Foreskin keratinocyte (primary cell): ENCODE measurements at places on chromosomes 3 and 15. TPM values are rescaled to one million over a fixed set of nuclear protein-coding genes. Genes with fewer than 3 reads are reported as not detected.

Gene CSPG5
- polyA plus RNA-seq: 0.07 and 0.10 TPM in 2 replicates

Gene PLSCR5
- polyA plus RNA-seq: not detected in 2 replicates

Gene P2RY1
- 0.35 TPM in 2 replicates for polyA plus RNA-seq

Gene CTXN2
- not detected in 2 replicates for polyA plus RNA-seq

Gene ANXA2
- 7,399 and 7,770 TPM in 2 replicates for polyA plus RNA-seq

Gene DUOXA1
- 5.7 TPM in 2 replicates for polyA plus RNA-seq

Gene EPHA3
- polyA plus RNA-seq: not detected in 2 replicates

Gene SMCO1
- polyA plus RNA-seq: not detected in 2 replicates

Gene TRH
- not detected in 2 replicates for polyA plus RNA-seq

Gene GATA2
- not detected in 2 replicates for polyA plus RNA-seq

Gene SKOR1
- 0.01 TPM in 1 of 2 replicates, not detected in the other for polyA plus RNA-seq

Gene CHP1
- polyA plus RNA-seq: 44.5 and 45.8 TPM in 2 replicates

Gene TMC3
- polyA plus RNA-seq: not detected in 2 replicates

Gene CLRN1
- polyA plus RNA-seq: not detected in 2 replicates

Gene LNP1
- polyA plus RNA-seq: 0.66 and 0.87 TPM in 2 replicates

Gene GUCA1C
- polyA plus RNA-seq: 0.08 and 0.43 TPM in 2 replicates
